ENCODE measurements at places on chromosomes 4 and X.

- no peak for DNase-seq
Observed at GRCh38 chrX:40096395-40097091, 1.2 kb downstream of the BCOR start.

GRCh38 chr4:186846426-186846825 is 122.8 kb upstream of the FAT1 start:
- no peak for DNase-seq

GRCh38 chr4:139144911-139145551 is 32.0 kb downstream of the ELF2 start:
- peak; percentile 23 for DNase-seq

GRCh38 chr4:102819588-102820365 is 7.6 kb downstream of the UBE2D3 start:
- DNase-seq: no peak

- peak; percentile 44 for DNase-seq
Observed at GRCh38 chrX:34918856-34919255, 23.7 kb upstream of the FAM47B start.

- no peak for DNase-seq
Observed at GRCh38 chr4:139973015-139973414, 181.0 kb downstream of the MAML3 start.

- no peak for DNase-seq
Observed at GRCh38 chr4:10183462-10183861, 66.9 kb upstream of the WDR1 start.

DNA sequence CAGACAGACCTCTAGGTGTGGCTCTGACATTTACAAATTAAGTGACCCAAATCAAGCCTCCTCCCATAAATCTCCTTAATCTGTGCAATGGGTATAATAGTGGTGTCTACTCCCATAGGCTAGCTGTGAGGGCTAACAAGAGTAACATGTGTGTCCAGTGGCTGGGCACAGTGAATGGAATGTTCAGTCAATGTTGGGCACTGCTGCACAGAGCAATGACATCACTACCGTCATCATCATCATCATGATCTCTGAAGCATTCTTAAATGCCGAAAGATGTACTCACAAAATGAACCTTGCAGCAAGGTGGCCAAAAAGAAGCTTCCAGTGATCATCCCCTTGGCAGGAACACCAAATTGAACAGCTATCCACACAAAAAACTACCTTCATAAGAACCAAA is 43.5 kb downstream of the CHRNA9 start:
- no peak for DNase-seq

DNA sequence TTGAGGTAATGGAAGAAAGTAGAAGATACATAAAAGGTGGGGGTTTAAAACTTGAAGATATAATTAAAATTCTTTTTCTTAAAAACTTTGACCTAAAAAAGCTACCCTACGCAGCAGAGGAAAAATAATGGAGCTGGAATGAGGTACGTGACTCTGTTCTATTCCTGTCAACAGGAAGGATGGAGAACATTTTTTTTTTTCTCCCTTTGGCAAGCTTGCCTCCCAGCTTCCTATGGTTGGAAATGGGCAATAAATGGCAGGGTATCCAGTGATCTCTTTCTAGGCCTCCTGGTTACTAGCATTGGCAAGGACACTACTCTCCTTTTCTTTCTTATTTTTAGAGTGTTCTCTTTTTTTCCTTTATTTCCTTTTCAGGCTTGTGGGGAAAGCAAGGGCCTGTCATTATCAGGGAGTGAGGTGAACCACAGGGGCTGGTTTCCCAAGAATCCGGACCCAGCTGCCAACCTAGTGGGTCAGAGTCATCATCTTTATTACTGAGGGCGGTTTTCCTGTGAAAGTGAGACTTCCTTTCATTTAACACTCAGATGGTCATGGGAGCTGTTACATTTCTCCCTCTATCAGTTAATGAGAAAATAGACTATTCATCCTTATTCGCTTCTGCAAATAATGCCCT is 224.6 kb downstream of the SPRY1 start:
- no peak for DNase-seq

DNA sequence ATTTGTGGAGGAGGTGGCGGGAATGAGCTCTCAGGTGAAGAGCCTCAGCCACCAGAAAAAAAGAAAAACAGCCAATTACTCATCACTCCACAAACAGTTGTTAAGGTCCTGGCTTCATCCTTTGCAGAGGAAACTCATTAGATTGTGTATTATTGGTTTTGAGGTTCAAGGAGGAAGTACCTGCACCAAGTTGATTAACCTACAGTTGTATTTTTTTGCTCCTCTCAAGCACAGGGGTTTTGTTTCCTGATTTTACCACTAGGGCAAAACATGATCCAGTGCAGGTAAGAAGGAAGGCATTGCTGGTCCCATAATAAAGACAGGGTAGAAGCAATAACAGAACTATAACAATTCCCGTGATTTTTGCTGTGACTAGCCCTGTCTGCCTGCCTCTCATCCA is 84.0 kb upstream of the QRFPR start:
- DNase-seq: no peak

- no peak for DNase-seq
Observed at GRCh38 chr4:836750-837301, 10.9 kb upstream of the CPLX1 start.
